ENCODE measurements at places on chromosomes 3 and 15. TPM values are rescaled to one million over a fixed set of nuclear protein-coding genes. Genes with fewer than 3 reads are reported as not detected.
A peak's percentile ranks its signal among the peaks of the same experiment; 100 is the strongest.

- DNase-seq: no peak
These were observed 53.7 kb downstream of the SCN11A start for GRCh38 chr3:38998086-38998485.

DNA sequence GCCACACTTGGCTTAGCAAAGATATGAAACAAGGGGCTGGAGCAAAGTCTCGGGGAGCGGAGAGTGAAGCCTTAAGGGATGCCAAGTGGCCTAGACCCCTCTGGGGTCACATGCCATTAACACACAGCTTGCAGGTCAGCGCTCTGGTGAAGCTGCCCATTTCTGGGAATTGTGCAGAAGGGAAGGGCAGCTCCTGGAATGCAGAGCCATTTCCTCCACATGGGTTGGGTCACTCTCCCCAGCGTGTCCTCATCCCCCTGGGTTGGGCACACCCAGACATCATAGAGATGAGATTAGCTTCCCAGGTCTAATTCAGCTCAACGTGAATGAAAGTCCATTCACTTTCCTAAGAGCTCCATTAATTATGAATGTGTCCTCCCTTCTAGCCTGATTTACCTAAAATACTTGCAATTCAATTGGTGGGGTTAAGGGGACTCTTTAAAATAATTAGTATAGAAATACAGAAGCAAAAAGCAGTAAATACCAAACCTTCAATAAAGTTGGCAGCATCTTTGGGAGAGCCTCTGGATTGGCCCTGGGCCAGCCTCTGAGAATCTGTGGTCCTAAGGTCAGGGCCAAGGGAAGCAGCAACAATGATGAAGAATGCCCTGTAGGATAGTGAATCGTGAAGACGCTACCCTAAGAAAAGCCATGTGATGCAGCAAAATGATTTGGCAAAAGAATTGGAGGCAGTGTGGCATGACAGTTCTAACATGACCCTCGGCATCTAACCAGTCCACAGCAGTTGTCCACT, 17.8 kb downstream of the MRAS start:
- no peak for DNase-seq

DNA sequence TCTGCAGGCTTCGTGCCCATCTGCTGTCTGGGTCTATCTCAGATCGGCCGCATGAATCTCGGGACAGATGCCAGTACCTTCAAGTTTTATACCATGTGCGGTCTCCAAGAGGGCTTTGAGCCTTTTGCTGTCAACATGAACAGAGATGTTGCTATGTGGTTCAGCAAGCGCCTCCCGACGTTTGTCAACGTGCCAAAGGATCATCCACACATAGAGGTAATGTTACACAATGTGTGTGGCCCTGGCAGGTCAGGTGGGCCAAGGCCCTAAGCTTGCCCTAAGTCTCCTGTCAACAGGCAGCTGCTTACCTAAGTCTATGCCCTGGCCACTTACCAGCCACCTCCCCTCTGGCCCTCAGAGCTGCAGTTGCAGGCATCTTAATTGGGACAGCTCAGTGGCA, 324.0 kb upstream of the CHRM5 start:
- DNase-seq: no peak

DNA sequence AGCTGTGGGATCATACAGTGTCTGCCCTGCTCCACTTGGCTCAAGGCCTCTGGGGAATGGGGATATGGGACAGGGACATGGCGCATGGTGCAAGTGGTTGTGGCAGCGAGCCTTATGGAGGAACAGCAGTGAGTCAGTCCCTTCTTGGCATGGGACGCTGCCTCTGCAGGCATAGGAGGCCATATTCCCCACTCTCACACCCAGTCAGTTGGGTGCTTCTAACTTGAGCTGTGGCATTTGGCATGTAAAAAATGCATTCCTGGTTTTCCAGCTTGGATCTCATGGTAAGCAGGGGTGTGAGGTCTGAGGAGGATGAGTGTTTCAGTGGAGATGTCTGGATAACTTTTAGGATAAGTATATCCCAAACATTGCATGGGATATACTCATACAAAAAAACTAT, 31.6 kb upstream of the UBE2Q2 start:
- no peak for DNase-seq

DNA sequence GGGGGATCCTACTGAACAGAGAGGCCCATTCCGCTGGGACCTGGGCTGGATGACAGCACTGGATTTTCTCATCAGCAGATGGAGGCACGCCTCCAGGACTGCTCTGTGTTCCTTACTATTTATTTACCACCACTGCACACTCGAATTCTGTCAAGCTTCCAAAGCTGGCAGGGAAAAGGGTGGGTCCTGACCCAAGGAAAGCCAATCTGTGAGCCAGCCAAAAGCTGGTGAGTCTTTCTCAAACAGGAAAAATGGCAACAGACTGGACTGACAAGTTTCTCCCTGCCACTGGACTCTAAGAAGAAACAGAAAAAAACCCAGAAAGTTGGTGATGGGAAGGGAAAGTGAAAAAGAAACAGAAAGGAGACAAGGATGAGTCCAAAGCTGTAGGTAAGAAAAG, 37.8 kb downstream of the CD47 start:
- no peak for DNase-seq

- DNase-seq: no peak
These were observed 2.1 kb downstream of the ZDHHC19 start for GRCh38 chr3:196208942-196209695.

DNA sequence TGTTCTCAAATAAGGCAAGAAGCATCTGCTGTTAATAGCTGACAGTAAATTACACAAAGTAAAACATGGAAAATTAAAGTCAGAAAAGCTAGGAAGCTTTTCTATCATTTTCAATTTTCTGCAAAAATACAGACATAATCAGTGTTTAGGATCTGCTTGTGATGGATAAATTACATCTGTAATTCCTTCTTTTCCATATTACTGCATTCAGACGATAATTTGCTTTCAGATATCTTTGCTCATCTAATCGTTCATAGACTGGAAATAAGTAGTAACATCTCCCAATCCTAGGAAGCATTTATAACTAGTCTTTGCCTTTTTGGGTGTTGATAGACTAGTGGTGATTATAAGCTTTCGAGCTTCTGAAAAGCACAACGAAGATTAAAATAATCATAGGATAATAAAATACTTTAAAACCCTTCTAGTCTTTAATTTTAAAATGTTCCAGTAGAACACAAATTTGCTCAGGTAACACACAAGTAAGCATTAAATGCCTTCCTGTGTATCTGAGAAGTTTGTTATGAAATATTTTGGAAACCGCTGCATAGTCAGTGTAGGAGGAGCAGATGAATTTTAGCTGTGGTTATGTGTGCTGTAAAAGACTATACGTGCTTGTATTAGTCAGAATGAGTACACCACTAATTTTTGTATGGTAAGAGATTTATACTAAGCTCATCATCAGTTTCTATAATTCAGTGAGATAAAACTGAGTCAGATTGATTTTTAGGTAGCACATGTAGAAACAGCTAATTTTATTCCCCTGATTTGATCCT, 41.0 kb downstream of the MBNL1 start:
- no peak for DNase-seq

- peak; percentile 81 for DNase-seq
These were observed 34.1 kb downstream of the ZNF710 start for GRCh38 chr15:90035095-90035839.

DNA sequence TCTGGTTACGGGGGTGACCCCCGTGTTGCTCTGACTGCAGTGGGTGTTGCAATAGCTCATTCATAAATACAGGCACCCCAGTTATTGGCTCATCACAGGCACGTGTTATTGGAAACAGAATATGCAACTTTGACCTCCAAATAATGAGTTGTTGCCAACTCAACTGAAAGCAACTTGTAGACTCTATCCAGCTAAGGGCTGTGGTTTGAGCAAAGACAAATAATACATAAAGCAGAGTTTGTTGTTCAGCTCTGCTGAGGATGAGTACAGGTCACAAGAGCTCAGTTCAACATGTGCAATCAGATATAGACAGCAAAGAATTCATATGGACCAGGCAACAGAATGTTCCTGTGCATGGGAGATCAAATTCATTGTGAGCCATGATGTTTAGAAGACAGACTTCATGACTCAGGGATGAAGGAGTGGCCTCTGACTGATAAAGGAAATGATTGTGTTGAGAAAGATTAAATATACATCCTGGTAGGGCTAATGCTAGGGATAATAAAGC, 87.6 kb upstream of the LRIG1 start:
- no peak for DNase-seq

DNA sequence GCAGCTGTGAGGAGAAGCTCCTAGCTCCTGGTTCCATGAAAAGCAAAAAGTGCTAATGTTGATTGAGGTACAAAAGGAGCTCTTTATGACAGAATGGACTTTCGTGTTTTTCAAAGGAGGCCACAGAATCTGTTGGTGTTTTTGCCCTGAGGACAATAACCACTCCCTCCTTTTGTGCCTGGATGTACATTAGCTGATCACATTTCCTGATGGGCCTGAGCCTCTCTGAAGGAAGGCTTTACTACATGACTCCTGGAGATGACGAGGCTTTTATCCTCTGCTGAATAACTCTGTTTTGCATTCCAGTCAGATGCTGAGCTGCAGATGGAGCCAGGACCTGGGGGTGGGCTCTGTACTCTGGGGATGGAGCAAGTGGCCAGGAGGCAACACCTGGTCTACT, 301.9 kb downstream of the CACNA2D3 start:
- DNase-seq: no peak

- peak; percentile 7 for DNase-seq
These were observed 725.5 kb upstream of the ARRDC4 start for GRCh38 chr15:97234851-97235610.

GRCh38 chr3:124941771-124942170, 7.2 kb upstream of the MUC13 start:
- DNase-seq: no peak

- DNase-seq: no peak
These were observed 22.2 kb downstream of the SEMA3G start for GRCh38 chr3:52422669-52423068.

DNA sequence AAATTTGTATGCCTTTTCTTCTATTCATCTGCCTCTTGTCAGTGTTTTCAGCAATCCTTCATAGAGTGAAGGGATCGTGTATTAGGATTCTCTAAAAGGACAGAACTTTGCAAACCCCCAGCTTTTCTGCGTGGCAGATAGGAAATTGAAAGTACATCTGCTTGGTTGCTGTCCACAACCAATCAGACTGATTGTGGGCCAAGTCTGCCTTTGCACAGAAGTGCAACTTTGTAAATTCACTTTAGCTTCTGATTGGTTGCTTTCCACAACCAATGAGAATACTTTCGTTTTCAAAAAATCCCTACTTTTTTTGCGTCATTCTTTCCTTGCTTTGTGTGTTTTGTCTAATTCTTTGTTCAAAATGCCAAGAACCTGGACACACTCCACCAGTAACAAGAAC, 847.4 kb downstream of the FHIT start:
- no peak for DNase-seq

DNA sequence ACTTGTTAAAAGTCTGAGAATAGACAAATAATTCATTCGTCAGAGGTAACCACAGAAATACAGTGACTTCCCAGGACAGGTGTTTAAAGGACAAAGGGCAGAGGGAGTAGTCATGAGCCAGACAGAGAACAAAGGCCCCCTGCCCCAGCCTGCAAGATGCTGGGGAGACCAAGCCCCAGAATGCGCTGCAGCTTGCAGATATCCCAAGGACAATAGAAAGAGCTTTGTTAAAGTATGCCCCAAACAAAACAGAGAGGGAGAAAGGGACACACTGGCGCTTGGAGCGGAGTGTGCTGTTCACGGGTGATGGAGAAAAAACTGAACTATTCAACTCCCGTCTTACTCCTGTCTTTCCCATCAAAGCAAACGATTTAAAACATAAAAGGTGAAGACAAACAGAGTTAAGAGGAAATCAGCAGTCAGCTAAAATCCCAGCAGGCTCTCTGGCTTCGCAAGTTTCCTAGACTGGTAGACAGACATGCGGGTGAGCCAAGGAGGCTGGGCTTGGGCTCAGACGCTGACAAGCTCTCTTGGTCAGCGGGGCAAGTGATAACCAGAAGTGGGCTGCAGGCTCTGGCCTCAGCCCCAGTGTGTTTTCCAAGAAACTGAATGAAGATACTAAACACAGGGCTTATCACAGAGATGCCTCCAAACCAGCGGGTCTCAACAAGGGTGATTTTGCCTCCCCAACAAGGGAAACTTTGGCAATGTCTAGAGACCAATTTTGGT, 130.1 kb downstream of the UACA start:
- no peak for DNase-seq

- DNase-seq: no peak
These were observed 431.4 kb downstream of the DIPK2A start for GRCh38 chr3:144403040-144403457.

DNA sequence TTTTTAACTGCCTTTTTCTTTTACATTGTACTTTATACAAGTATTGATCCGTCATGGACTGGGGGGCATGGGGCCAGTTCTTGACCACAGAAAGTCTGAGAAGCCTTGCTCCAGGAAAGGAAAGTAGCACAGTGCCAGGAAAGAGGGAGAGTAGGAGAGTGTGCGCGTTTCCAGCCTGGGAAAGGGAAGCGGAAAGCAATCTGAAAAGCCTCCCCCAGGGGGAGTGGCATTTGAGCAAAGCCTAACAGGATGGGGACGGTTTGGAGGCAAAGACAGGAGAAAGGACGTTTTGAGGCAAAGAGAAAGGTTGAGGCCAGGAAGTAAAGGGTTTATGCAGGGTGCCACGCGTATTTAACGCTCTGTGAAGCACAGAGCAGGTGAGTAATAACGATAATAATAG, 116.9 kb downstream of the RORA start:
- DNase-seq: no peak

DNA sequence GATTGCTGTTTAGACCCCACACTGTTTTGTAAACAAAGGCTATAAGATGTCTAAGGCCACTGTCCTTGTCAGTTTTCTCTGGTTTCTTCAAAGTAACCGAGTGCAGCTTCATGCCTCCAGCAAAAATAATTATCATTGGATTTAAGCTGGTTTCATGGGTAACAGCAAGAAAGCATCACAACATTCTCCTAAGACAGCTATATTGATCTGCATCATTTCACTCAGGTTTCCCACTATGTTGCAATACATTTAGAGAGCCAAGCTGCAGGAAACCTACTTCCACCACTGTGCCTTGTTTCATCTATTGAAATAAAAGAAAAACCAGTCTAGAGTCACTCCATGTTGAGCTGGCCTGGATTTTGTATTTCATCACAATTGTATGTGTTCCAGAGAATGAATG, 351.4 kb downstream of the OXSM start:
- no peak for DNase-seq

- no peak for DNase-seq
These were observed 129.8 kb downstream of the FGF12 start for GRCh38 chr3:192597506-192597905.

Gene ARHGEF3
- 19.0 TPM for total RNA-seq

Gene UACA
- total RNA-seq: 25.8 TPM

Gene SI
- total RNA-seq: not detected

Gene SYNPR
- total RNA-seq: not detected

Gene MINAR1
- 0.05 TPM for total RNA-seq

Gene HES1
- 11.4 TPM for total RNA-seq
